A549 treated with Hydrocortisone at 1 μM for 4 hours (cell line): ENCODE measurements at places on chromosomes 2 and 18. TPM values are rescaled to one million over a fixed set of nuclear protein-coding genes. Genes with fewer than 3 reads are reported as not detected.

The BOK gene
- total RNA-seq, result 27.7 to 38.3 TPM (median 35.8 TPM) in 5 replicates

The PLGLB1 gene
- total RNA-seq, result 0.36 to 0.82 TPM (median 0.49 TPM) in 5 replicates

The UGT1A8 gene
- 0.05 to 0.06 TPM in 2 of 5 replicates, not detected in the others for total RNA-seq

The VIL1 gene
- total RNA-seq, result 0.17 to 0.38 TPM (median 0.35 TPM) in 5 replicates

The EPB41L5 gene
- 3.4 to 5.9 TPM (median 4.3 TPM) in 5 replicates for total RNA-seq

The FER1L5 gene
- total RNA-seq, result 0.03 TPM in 1 of 5 replicates, not detected in the others

The RNPEPL1 gene
- total RNA-seq, result 45.7 to 65.6 TPM (median 63.6 TPM) in 5 replicates

The CCBE1 gene
- 9.7 to 14.4 TPM (median 13.0 TPM) in 5 replicates for total RNA-seq

The RAX gene
- total RNA-seq, result 0.05 TPM in 1 of 5 replicates, not detected in the others

The SERPINB11 gene
- 0.07 TPM in 1 of 5 replicates, not detected in the others for total RNA-seq

The PTPRN gene
- total RNA-seq, result 1.0 to 1.5 TPM (median 1.2 TPM) in 5 replicates

The OTOF gene
- 0.09 to 0.31 TPM (median 0.13 TPM) in 5 replicates for total RNA-seq

The PHLPP1 gene
- total RNA-seq, result 5.4 to 8.2 TPM (median 7.8 TPM) in 5 replicates
